Psoas muscle (tissue), 8 donors: ENCODE measurements at places on chromosomes 11 and 22. TPM values are rescaled to one million over a fixed set of nuclear protein-coding genes. Genes with fewer than 3 reads are reported as not detected.

- DNase-seq, result no peak
- no peak overlapping the region for H3K27ac ChIP-seq
- H3K4me3 ChIP-seq, result no peak overlapping the region
- H3K27me3 ChIP-seq, result no peaks in the 10 kb centered on the region
Measured at GRCh38 chr11:8624698-8625097, 30.7 kb upstream of the STK33 start.

GRCh38 chr11:91257667-91258066, 967.0 kb upstream of the FAT3 start:
- no peak overlapping the region for H3K27ac ChIP-seq
- no peaks in the 10 kb centered on the region for H3K4me1 ChIP-seq
- no peaks in the 10 kb centered on the region for H3K36me3 ChIP-seq
- no peaks in the 10 kb centered on the region for H3K27me3 ChIP-seq
- H3K4me3 ChIP-seq, result no peak overlapping the region

DNA sequence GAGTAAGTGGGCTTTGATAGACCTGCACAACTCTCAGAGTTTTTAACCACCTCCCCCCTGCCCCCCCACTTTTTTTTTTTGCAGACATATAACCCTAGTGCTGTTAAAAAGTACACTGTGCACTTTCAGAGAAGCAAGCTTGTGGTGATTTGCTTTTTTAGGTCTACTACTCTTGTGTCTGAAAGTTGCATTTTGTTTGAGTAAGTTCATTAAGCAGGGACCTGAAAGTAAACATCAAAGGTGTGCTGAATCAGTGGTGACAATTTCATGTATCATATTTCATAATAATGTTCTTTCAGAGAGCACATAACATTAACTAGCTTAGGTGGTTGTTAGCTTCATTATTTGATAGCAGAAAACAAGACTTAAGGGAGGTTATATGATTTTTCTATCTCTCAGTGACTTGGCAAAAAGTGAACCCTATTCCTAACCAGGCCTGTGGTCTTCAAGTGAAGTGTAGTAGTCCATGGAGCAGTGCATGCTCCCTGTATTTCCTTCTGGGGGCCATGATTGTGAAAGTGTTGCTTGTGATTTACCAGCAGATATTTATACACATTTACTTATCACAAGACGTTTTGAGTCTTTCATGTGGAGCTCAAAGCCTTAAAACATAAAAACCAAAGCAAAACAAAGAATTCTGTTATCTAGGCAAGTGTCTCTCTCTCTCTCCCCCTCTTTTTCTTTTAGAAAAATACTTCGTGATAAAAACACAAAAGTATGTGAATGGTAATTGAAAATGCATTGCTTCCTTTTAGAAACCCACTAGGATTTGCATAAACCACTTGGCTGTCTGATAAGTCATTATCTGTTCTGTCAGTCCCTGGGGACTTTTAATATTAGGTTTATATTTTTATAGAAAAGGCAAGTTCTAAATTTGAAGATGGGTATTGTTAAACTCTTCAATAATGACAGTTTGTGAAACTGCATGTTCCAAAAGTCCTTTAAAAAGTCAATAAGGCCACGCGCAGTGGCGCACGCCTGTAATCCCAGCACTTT, 7.5 kb upstream of the RAG2 start:
- H3K27ac ChIP-seq, result no peak overlapping the region
- H3K27me3 ChIP-seq, result no peaks in the 10 kb centered on the region
- H3K36me3 ChIP-seq, result peaks cover 8% of the 10 kb centered on the region
- no peak for DNase-seq

PRAME gene
- not detected for total RNA-seq

RFPL1 gene
- not detected for total RNA-seq

- no peak for DNase-seq
- no peaks in the 10 kb centered on the region for H3K27me3 ChIP-seq
- H3K36me3 ChIP-seq, result no peaks in the 10 kb centered on the region
Measured at GRCh38 chr11:68090706-68091105, 30.5 kb downstream of the CHKA start.

GRCh38 chr22:30347255-30347892, 9.3 kb downstream of the SF3A1 start:
- no peak for DNase-seq
- H3K27ac ChIP-seq, result no peak overlapping the region
- H3K36me3 ChIP-seq, result peaks cover 25% of the 10 kb centered on the region

- no peak for DNase-seq
- H3K36me3 ChIP-seq, result peaks cover 3% of the 10 kb centered on the region
- H3K27me3 ChIP-seq, result no peaks in the 10 kb centered on the region
- H3K4me3 ChIP-seq, result no peak overlapping the region
- H3K4me1 ChIP-seq, result peaks cover 9% of the 10 kb centered on the region
- no peak overlapping the region for H3K27ac ChIP-seq
Measured at GRCh38 chr11:66680966-66681645, 3.4 kb upstream of the RBM4B start.

GRCh38 chr11:24748261-24748660, 251.4 kb downstream of the LUZP2 start:
- no peak overlapping the region for H3K27ac ChIP-seq
- DNase-seq, result no peak
- H3K4me1 ChIP-seq, result no peaks in the 10 kb centered on the region
- H3K4me3 ChIP-seq, result no peak overlapping the region
- no peaks in the 10 kb centered on the region for H3K27me3 ChIP-seq

- no peaks in the 10 kb centered on the region for H3K36me3 ChIP-seq
- H3K4me1 ChIP-seq, result no peaks in the 10 kb centered on the region
- no peak overlapping the region for H3K4me3 ChIP-seq
- no peak for DNase-seq
Measured at GRCh38 chr11:44982496-44983062, 31.9 kb upstream of the TP53I11 start.

- no peaks in the 10 kb centered on the region for H3K36me3 ChIP-seq
- no peaks in the 10 kb centered on the region for H3K4me1 ChIP-seq
- H3K27ac ChIP-seq, result no peak overlapping the region
Measured at GRCh38 chr11:109894242-109894641, 198.9 kb upstream of the ZC3H12C start.

DNA sequence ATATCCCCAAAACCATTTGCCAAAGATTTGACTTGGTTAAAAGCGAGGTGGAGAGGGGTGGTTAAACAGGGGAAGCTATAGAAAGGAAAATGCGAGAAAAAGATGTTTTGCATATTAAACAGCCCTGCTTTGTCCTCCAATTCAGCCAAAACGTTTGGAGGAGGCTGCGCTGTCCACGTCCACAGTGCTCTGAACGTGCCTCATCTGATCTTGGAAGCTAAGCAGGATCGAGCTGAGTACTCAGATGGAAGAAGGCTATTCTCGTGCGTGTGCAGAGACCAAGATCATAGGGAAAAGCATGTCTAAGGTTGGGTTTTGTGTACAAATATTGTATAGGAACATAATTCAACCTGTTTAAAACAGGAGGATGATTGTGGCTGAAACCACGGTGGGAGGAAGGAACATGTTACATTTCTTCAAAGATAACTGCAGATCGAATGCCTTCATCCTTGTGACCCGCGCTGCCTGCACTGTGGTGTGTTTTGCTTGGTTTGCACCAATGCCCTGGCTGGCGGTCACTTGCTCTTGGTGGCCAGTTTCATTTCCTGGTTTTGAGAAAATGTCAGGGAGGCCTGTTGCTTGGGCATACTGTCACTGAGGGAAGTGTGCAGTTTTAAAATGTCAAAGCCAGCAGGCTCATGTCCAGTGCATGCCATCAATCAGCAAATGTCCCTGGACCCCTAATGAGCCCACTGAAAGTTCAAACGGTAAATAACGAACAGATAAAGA, 40.4 kb downstream of the FLI1 start:
- no peaks in the 10 kb centered on the region for H3K36me3 ChIP-seq
- no peak for DNase-seq
- H3K27me3 ChIP-seq, result peaks cover 10% of the 10 kb centered on the region

- peak; percentile 3 for DNase-seq
- no peak overlapping the region for H3K4me3 ChIP-seq
- no peaks in the 10 kb centered on the region for H3K36me3 ChIP-seq
- no peak overlapping the region for H3K27ac ChIP-seq
Measured at GRCh38 chr11:3139481-3140290, 25.4 kb downstream of the OSBPL5 start.

DNA sequence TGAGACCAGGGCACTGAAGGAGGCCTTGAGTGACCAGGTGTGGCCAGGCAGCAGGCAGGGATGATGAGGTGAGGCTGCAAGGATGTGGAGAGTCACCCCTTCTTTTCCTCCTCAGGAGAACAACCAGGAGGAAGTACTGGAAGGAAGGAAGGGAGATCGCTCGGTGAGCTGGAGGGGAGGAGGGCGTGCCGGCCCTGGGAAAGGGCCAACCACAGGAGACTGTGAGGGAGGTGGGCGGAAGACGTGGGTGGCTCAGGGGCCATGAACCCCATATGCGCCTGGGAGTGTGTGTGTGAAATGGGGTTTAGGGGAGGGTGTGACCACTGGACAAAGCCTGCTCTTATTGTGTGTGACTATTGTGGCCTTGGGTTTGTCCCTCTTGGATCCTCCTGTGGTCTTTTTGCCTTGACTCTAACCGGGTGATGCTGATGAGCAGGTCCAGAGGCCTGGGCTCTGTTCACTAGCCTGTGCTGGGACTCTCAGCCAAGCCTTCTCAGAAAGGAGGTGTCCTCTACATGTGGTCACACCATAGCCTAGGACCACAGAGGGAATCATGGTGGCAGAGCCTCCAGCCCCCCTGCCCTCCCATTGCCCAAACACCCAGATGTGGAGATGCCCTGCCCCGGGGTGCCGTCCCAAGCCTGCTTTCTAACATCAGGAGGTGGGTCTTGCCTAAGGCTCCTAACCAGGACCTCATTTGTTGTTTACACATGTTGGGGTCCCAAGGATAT, 41.3 kb upstream of the TUB start:
- H3K4me1 ChIP-seq, result no peaks in the 10 kb centered on the region
- H3K36me3 ChIP-seq, result no peaks in the 10 kb centered on the region
- H3K27ac ChIP-seq, result no peak overlapping the region
- no peaks in the 10 kb centered on the region for H3K27me3 ChIP-seq
- H3K4me3 ChIP-seq, result no peak overlapping the region
- DNase-seq, result no peak

CD6 gene
- 0.54 TPM for total RNA-seq

OR5A1 gene
- total RNA-seq, result not detected

- no peaks in the 10 kb centered on the region for H3K4me1 ChIP-seq
- no peaks in the 10 kb centered on the region for H3K36me3 ChIP-seq
- no peaks in the 10 kb centered on the region for H3K27me3 ChIP-seq
- no peak overlapping the region for H3K27ac ChIP-seq
- no peak for DNase-seq
Measured at GRCh38 chr11:100776212-100776896, 89.3 kb downstream of the ARHGAP42 start.
